Gastroesophageal sphincter (tissue), 4 donors: ENCODE measurements at places on chromosomes 3 and 15.

- no peak overlapping the region for H3K27ac ChIP-seq
- no peaks in the 10 kb centered on the region for H3K4me1 ChIP-seq
- no peak overlapping the region for H3K4me3 ChIP-seq
- H3K27me3 ChIP-seq = no peaks in the 10 kb centered on the region
Observed at GRCh38 chr3:139130390-139131140, 85.9 kb upstream of the PRR23C start.

DNA sequence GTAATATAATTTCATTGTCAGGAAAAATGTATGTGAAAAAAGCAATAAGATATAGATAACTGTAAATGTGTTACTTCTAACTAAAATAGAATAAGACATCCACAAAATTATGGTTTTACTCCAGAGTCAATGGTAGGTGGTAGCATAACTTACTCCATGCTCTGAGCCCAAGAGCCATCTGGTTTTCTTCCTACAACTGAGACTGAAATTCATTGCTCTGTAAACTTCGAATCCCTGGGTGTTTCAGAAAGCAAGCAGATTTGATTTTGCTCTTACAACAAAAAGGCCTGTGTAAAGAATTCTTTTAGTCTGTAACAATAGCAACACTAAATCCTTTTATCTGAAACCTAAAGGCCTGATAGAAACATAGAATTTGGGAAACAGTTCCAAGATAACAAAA lies 805.9 kb downstream of the AGBL1 start:
- no peaks in the 10 kb centered on the region for H3K36me3 ChIP-seq
- no peaks in the 10 kb centered on the region for H3K27me3 ChIP-seq
- ATAC-seq = no peak
- no peak overlapping the region for H3K4me3 ChIP-seq
- H3K4me1 ChIP-seq = no peaks in the 10 kb centered on the region

- no peak overlapping the region for H3K27ac ChIP-seq
- no peaks in the 10 kb centered on the region for H3K4me1 ChIP-seq
- no peak for ATAC-seq
- H3K27me3 ChIP-seq = no peaks in the 10 kb centered on the region
Observed at GRCh38 chr3:141934354-141934753, 57.9 kb downstream of the ATP1B3 start.

DNA sequence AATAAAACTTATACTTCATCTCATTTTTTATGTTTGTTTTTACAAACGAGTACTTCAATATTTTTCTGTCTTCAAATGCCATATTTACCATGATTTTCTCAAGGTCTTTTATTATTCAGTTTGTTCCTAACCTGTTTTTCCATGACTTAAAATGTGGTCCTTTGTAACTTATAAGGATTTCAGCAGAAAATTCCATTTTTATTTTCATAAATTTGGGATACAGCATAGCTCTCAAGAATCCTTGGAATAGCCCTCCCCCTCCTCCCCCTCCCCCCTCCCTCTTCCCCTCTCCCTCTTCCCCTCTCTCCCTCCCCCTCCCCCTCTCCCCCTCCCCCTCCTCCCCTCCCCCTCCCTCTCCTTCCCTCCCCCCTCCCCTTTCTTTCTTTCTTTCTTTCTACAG lies 14.9 kb upstream of the STX19 start:
- H3K27ac ChIP-seq = no peak overlapping the region
- ATAC-seq = no peak
- peaks cover 42% of the 10 kb centered on the region for H3K36me3 ChIP-seq

DNA sequence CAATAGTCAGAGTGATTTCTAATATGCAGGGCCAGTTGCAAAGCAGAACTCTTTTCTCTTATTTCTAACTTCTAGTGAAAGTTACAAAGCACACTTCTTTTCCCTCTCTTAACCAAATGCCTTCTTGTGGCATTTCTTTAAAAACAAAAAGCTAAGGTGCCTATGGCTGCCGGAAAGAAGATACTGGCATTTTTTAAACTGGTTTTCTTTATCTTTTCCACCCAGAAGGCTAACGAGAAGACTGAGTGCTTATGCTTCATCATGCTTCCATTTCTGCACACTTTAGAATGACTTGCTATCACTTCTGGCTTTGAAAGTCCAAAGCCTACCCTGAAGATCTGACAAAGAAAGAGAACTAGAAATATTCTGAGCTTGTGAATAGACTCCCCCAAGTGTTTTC lies 141.3 kb downstream of the P2RY1 start:
- no peaks in the 10 kb centered on the region for H3K4me1 ChIP-seq
- H3K36me3 ChIP-seq = no peaks in the 10 kb centered on the region
- no peak overlapping the region for H3K4me3 ChIP-seq
- ATAC-seq = no peak

GRCh38 chr15:71302861-71303410 lies 187.7 kb downstream of the THSD4 start:
- no peaks in the 10 kb centered on the region for H3K27me3 ChIP-seq
- H3K27ac ChIP-seq = peak overlapping the region; percentile 77
- H3K4me1 ChIP-seq = peaks cover 42% of the 10 kb centered on the region
- H3K4me3 ChIP-seq = no peak overlapping the region

DNA sequence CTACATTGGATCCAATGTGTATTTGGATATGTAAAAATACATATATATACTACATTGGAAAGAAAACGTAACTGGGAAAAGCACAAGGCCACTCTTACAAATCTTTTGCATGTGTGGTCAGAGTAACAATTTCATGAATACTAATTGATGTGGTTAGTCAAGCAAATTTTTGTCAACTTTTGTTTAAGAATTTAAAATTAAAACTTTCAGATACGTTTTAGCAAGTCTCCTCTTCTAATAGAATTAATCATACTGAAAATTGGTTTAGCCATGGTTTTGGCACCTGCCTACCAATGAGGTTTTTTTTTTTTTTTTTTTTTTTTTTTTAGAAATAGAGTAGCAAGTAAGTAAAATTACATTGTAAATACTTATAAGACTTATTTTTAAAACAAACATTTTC lies 153.0 kb upstream of the CGNL1 start:
- H3K27ac ChIP-seq = no peak overlapping the region
- no peak overlapping the region for H3K4me3 ChIP-seq
- H3K4me1 ChIP-seq = peaks cover 4% of the 10 kb centered on the region
- ATAC-seq = no peak
- H3K36me3 ChIP-seq = no peaks in the 10 kb centered on the region

- H3K27ac ChIP-seq = no peak overlapping the region
- no peak for ATAC-seq
- H3K4me1 ChIP-seq = no peaks in the 10 kb centered on the region
- H3K27me3 ChIP-seq = no peaks in the 10 kb centered on the region
Observed at GRCh38 chr15:39713846-39714245, 68.8 kb downstream of the FSIP1 start.

GRCh38 chr3:156918746-156919145 lies 92.6 kb downstream of the LEKR1 start:
- ATAC-seq = no peak
- no peak overlapping the region for H3K4me3 ChIP-seq
- no peaks in the 10 kb centered on the region for H3K4me1 ChIP-seq
- H3K27me3 ChIP-seq = no peaks in the 10 kb centered on the region

DNA sequence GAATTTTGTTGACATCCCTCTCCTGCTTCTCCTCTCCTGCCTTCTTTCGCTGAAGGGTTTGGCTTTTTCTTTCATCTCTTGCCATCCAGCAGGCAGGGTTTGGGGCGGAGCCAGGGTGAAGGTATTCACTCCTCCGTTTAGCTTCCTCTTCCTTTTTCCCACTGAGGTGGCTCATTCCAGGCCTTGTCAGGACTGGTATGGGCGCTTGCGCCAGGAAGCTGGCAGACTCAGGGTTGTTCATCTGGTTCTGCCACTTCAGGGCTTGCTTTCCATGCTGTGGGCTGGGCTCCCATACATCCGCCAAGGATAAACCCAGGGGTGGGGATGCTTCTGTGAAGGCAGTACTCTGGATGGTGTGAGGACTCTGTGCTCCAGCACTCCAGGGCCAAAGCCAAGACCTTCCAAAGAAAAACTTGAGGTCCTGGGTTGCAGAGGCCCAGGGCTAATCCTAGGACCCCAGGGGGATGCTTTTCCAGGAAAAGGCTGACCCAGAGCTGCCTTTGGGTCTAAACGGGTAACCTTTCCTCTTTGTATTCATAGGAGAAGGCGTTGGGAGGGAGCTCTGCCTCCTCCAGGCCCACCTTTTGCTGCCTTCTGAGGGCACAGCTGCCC lies 7.7 kb upstream of the AMOTL2 start:
- no peak overlapping the region for H3K4me3 ChIP-seq
- H3K27ac ChIP-seq = no peak overlapping the region
- ATAC-seq = no peak
- no peaks in the 10 kb centered on the region for H3K27me3 ChIP-seq

- no peaks in the 10 kb centered on the region for H3K27me3 ChIP-seq
- no peaks in the 10 kb centered on the region for H3K36me3 ChIP-seq
- H3K27ac ChIP-seq = no peak overlapping the region
- no peaks in the 10 kb centered on the region for H3K4me1 ChIP-seq
- no peak for ATAC-seq
Observed at GRCh38 chr3:39651993-39652739, 157.2 kb upstream of the MYRIP start.
